ENCODE measurements at places on chromosomes 13 and 19.

DNA sequence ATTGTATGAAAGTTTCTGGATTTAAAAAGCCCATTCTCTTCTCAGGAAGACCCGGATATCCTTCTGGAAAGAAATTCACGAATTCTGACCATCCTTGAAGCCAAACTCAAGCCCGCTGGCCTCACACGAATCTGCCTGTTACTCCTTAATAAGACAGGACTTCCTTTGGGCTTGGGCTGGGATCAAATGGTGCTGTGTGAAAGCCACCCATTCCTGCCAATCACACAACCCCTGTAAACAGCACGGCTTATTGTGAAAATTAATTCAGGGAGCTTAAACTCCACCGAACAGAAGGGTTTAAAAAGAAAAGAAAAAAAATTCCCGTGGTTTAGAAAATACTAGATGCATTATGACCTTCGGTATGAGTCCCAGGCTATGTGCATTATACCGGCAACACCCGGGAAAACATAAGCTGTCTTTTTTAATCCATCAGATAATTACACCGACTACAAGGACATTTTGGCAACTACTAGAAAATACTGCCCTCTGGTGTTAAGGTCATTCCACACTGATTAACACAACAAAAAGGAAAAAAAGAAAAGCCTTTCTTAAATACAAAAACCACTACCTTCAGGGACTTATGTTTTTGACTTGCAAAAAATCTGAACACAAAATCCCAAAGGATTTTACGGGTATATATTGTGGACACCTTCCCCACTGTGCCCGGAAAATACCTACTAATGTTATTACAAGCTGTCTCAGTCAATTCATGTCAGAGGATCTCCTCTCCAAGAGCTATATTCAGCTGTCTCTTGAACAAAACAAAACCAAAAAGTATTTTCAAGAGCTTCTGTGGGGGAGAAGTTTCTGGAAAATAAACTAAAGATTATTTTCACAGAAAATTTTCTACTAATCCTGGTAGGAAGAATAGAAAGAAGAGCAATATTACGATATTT is 76.0 kb upstream of the LSM14A start:
- DNase-seq, result peak; percentile 37

DNA sequence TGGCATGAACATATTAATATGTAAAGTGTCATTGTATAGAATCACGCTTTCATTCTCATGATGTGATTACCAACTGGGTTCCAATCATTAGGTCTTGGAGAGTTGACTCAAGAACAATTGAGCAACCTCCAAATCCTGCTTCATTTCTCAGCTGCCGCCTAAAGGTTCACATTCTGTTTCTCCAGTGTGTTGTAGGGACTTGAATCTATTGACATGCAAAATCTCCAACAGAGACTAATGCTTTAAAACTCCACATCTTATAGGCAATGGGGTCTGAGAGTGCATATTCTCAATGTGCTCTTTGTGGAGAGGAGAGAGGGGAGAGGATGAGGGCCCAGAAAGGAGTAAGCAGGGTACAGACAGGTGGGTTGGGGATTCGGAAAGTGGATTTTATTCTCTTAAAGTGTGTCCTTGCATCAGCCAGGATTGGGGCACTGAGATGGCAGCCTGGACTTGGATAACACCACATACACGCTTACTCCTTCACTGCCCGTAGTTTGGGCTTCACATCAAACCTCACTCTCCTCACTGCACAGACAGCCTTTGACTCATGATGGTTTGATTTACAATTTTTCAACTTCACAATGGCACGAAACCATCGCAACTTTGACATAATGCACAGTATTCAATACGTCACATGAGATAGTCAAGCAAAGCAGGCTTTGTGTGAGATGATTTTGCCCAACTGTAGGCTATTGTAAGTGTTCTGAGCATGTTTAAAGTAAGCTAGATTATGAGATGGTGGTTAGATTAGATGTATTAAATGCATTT is 241.3 kb upstream of the IRS2 start:
- no peak for DNase-seq

DNA sequence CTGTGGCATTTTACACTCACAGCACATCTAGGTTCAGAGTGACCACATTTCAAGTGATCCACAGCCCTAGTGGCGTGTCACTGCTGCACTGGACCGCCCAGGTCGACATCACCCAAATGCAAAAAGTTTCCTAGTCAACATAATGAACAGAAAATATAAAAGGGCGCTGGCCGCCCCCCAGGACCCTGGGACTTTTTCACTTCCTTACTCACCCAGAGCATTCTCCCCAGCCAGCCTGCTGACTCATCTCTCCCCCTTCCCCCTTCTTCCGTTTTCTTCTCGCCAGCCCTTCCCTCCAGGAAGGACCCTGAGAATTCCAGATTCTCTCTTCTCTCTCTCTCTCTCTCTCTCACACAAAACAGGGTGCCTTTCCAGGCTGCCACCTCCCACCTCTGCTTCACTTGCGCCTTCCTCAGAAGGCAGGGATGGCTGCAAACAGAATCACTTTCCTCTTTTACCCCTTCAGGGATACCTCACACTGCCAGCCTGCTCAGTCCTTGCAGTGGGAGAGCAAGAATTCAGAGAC is 21.0 kb upstream of the GRWD1 start:
- peak; percentile 79 for DNase-seq

DNA sequence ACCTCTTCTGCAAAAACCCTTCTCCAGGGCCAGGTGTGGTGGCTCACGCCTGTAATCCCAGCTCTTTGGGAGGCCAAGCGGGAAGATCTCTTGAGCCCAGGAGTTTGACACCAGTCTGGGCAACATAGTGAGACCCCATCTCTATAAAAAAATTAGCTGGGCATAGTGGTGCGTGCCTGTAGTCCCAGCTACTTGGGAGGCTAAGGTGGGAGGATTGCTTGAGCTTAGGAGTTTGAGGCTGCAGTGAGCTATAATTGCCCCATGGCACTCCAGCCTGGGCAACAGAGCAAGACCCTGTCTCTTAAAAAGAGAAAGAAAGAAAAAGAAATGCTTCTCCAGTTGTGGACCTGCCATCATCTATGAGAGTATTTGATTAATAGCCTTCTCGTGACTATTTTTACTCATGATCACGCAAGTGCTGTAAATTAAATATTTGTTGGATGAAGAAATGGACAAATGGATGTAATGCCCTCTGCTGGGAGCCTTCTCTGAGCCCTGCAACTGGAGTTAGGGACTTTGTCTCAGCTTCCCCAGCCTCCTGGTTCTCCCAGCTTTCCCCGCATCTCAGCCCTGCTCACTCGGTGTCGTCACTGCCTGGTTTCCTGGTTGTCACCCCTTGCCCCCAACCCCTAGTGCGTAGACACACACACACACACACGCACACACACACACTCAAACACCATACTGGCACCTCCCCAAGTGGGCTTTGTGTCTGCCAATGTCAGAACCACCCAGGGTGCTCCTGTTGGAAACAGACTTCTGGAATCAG is 12.2 kb downstream of the WIZ start:
- peak; percentile 43 for DNase-seq

GRCh38 chr13:79880818-79881217 is 399.9 kb downstream of the NDFIP2 start:
- DNase-seq, result no peak

DNA sequence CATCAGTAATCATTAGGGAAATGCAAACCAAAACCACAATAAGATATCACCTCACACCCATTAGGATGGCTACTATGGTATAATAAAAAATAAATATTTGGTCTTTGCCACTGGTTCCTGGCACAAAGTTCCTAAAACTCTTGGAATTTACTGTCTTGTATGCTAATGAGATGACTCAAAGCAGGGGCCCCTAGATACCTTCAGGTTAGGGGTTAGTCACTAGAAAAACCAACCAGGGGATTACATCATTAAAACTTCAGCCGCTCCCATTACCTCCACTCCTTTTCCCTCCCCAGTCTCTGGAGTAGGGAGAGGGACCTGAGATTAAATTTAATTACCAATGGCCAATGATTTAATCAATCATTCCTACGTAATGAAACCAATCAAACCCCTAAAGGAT is 49.6 kb downstream of the THSD1 start:
- DNase-seq, result peak; percentile 68

- no peak for DNase-seq
These were observed 35.7 kb downstream of the ZNF493 start for GRCh38 chr19:21432590-21432989.

DNA sequence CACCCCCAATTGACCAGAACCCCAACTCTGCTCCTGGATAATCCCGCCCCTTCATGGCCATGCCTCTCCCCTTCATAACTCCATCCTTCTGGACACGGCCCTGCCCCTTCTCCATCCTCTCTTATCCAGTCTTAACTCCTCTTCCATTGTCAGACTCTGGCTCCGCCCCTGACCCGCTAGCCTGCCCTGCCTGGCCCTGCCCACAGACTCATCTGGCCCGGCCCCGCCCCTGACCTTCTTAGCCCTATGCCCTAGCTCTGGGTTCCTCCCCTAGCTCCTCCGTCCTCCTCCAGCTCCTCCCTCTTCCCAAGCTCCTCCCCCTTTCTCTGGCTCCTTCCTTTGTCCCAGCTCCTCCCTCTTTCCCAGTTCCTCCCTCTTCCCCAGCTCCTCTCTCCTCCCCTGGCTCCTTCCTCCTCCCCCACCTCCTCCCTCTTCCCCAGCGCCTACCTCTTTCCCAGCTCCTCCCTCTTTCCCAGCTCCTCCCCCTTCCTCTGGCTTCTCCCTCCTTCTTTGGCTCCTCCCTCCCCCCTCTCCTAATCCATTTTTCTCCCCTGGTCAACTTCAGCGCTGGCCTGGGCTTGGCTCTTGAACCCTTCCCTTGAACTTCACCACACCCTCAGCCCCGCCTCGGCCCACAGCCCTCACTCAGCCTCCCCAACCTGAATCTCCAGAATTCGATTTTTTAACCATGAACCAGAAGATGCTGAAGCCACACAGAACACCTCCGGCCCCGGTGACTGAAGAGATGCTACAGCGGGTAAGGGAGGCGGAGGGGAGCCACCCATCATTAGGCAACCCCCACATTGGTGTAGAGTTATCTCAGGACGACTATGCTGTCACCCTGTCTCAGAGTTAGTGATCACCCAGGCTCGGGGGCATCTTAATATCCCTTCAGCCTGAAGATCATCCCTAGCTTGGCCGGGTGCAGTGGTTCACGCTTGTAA is 9.2 kb upstream of the ZNF358 start:
- DNase-seq, result peak; percentile 46
